ENCODE measurements at places on chromosomes 4 and X.

DNA sequence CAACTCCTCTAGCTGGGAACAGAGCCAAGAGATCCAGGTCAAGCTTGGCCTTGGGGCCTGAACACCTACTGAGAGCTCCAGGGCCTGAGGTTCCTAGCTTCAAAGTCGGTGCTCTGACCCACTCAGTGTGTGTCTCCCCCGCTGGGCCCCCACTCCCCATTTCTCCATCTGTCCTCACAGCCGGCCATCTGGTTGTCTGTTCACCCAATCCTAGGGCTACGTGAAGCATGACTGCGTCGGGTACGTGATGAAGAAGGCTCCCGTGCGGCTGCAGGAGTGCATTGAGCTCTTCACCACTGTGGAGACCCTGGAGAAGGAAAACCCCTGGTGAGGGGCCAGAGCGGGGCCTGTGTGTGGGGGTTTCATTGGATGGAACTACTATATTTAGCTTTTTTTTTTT, 12.3 kb downstream of the USP11 start:
- no peak for DNase-seq

- no peak for DNase-seq
Measured at GRCh38 chr4:94634271-94634670, 123.5 kb upstream of the BMPR1B start.

- no peak for DNase-seq
Measured at GRCh38 chrX:34619920-34620319, 37.2 kb downstream of the TMEM47 start.

- no peak for DNase-seq
Measured at GRCh38 chrX:40285876-40286275, 188.1 kb upstream of the BCOR start.

GRCh38 chrX:3191796-3192195, 150.5 kb downstream of the ARSF start:
- no peak for DNase-seq

GRCh38 chrX:146278381-146278780, 460.8 kb downstream of the SLITRK2 start:
- no peak for DNase-seq

- no peak for DNase-seq
Measured at GRCh38 chrX:3317191-3317718, 29.2 kb downstream of the MXRA5 start.

- DNase-seq, result no peak
Measured at GRCh38 chr4:10020871-10021652, at the start of gene SLC2A9. TSS of gene SLC2A9 (minus strand) at chr4:10021497. CDS start at chr4:10021429, 68 bp downstream.

DNA sequence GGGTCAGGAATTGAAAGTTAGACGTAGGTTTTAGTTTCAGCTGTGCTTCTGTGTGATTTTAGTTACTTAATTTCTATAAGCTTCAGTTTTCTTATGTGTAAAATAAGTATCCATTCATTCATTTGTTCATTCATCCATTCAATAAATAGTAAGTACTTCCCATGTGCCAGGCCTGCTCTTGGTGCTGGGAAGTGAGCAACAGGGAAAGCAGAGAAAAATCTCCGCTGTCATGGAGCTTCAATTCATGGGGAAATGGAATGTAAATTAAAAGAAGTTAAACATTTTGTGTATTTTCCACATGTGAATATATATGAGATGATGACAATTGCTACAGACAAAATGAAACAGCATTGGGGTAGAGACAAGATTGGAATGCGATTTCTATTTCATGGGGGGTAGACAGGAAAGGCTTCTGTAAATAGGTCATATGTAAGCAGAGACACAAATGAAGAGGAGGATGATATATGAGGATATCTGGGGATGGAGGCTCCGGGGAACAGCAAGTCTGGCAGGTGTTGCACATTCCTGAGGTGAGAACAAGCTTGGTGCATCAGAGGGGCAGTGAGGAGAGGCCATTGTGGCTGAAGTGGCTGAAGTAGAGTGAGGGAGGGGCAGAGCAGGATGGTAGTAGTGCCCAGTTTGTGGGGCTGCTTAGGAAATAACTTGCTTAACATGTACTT, 66.2 kb downstream of the FHIP1A start:
- DNase-seq, result no peak

DNA sequence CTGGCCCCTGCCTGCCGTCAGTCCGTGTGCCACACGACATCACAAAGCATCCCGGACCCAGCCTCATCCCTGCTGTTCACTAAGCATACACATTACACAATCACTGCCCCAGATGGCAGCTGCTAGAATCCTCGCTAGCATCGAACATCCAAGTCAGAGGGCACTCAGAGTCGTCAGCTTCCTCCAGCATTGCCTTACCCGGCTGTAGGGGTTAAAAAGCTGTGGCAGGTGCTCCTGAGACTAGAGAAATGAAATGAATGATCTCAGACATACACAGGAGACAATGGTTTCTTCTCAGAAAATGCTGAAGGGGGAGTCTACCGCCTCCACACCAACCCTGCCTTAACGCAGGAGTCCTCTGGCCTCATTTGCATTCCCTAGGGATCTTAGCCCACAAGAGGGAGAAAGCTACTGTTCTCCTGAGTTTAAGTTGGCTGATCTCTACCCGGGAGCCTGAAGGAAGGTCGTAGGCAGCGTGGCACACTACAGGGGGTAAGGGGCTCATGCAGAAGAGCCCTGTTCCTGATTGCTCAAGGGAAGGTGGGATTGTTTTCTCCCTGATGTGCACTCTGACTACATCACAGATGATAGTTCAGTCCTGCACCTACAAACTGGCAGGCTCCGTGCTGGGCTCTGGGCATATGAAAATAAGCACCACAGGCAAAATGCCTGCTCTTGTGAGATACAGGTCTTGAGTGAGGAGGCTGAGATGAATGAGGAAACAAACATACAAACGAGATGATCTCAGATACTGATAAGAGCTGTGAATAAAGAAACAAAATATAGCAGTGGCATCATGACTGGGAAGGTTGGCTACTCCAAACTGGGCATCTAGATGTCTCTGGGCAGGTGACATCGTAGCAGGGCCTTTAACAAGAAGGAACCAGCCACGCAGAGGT, 2.6 kb upstream of the KIAA0232 start:
- DNase-seq, result no peak

DNA sequence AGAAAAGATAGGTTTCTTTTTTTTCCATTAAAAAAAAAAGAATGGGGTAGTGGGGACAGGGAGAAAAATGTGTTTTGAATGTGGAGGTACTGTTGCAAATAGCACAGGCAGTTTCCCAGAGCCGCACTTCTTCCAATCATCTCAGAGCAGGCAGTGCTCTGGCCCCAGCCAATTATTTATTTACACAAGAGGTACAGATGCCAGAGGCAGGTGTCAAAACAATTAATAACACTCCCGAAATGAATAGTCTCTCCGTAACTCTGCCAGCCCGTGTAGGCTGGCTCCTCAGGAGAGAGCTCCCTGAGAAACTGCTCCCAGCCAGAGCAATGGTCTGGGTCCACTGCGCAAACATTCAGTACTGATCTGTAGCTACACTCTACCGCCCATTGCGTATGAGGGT, 130.8 kb upstream of the IL1RAPL2 start:
- DNase-seq, result no peak

GRCh38 chr4:83205760-83206159, 78.8 kb downstream of the COQ2 start:
- no peak for DNase-seq

DNA sequence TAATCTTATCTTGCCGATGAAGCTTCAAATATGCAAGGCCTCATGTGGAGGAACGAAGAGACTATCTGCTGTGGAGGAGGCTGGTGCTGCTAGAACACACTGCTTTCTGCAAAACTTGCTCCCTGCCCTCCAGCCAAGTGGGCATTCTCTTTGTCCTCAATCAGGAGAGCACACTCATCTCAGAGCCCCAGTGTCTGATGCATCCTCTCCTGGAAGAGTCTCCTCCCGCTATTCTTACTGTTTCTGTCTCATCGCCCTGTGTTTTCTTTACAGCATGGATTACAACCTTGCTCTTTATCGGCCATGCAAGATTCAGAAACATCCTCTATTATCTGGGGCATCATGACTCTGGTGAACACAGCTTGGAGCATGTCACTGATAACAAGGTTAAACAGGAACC, 68.2 kb upstream of the MTNR1A start:
- no peak for DNase-seq

GRCh38 chr4:54539500-54540029, 118.2 kb upstream of the KIT start:
- peak; percentile 55 for DNase-seq

- DNase-seq, result peak; percentile 84
Measured at GRCh38 chr4:89753601-89754066, 83.3 kb downstream of the SNCA start.

- no peak for DNase-seq
Measured at GRCh38 chrX:6227453-6227835, 1.2 kb downstream of the NLGN4X start.

GRCh38 chr4:7295911-7296660, 103.7 kb downstream of the SORCS2 start:
- no peak for DNase-seq

DNA sequence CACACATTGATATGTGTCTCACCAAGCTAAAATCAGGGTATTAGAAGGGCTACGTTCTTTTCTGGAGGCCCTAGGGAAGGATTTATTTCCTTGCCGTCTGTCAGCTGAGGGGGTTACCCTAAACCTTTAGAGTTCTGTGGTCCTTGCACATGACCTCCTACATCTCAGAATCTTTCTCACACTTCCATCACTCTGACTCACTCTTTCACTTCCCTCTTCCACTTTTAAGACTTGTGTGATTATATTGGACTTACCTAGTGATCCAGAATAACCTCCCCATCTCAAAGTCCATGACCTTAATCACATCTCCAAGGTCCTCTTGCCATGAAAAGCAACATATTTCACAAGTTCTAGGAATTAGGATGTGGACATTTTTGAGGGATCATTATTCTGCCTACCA, 53.6 kb upstream of the FUNDC1 start:
- no peak for DNase-seq

GRCh38 chr4:173924561-173924960, 358.9 kb downstream of the FBXO8 start:
- no peak for DNase-seq

GRCh38 chr4:85864259-85865205, 389.6 kb downstream of the ARHGAP24 start:
- no peak for DNase-seq

GRCh38 chrX:132442691-132443090, 46.1 kb downstream of the MBNL3 start:
- no peak for DNase-seq

DNA sequence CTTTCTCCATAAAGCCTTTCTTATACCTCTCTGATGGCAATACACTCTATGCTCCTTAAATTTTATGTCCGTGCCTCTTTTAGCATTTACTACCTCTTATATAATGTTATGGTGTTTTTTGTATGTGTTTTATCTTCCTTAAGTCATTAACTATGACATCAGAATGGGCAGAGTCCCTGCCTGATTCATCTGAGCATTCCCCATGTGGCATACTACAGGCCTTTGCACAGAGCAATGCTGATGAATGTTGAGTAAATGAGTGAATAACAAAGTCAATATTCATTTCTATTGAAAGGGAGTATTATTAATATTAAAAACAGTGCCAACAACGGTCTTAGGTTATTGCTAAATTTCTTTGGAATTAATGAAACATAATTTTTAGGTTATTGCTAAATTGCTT, 18.8 kb upstream of the RPS6KA3 start:
- DNase-seq, result no peak

DNA sequence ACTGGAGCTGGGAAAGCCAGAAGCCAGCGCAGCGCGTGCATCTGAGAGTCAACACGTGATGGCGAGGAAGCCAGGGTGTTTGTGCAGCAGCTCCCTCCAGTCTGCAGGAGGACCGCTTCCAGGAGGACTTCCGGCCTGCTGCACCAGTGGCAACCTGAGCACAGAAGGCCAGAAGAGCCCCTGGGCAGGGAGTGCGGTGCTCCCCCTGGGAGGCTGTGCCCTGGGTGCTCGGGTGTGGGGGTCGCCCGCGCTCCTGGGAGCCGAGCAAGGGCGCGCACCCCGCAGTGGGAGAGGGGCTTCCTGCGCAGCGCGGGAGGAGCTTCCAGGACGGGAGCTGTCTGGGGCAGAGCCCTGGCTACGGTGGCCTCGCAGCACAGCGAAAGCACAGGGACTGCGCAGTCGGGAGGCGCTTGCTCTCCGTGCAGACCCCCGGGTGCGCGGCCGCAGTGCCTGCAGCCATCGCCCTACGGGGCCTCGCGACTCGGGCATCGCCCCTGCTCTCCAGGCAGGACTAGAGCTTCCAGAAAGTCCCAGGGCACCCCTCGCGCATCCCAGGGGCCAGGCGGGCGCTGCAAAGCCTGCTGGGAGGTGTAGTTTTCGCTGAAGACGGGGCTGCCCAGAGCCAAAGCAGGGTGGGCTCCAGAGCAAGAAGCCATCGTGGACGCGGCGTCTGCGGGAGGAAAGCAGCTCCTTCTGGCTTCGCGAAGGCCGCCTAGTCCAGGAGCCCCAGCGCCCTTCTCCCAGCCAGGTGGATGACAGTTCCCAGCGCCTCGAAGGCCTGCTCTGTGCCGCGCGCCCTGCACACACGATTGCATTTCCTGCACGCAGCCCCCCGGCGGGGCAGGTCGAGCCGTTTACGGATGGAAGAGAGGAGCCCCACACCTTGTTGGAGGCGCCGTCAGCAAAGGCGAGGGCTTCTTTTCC, 24.1 kb upstream of the WFS1 start:
- no peak for DNase-seq

DNA sequence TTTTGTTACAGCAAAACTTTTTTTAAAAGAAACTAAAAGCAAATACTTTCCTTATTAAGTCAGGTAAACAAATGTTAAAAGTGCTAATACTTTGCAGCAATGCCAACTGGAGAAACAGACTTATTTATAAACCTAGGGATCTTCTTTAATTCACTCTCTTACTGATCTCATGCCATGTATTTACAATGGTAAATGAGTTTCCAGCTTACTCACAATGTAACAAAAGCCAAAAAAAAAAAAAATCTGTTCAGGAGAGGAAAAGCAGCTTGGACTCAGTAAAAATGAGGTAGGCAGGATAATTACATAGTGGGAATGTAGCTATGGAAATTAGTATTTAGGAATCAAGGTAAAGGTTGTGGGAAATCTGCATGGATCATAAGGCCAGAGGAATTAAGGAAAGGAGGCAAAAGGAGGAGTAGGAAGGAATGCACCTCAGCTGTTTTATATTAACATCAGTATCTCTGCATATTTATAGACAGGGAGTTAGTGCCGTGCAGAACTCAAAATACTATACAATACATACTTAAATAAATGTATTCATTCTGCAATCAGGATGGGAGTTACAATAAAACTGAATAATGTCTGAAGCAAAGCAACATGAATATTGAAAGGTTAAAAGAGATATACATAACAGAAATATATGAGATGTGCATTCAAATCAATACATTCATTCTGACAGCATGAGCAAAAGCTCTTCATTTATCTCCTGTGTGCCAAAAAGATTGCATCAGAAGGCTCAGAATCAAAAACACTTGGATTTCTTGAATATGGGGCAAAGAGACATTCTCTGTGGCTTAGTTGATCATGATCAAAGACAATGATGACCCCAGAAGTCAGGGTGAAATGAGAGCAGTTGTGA, 57.9 kb upstream of the ETNPPL start:
- DNase-seq, result no peak

GRCh38 chr4:41327770-41328169, 71.0 kb downstream of the UCHL1 start:
- DNase-seq, result no peak
